ENCODE measurements at places on chromosomes 7 and 10. TPM values are rescaled to one million over a fixed set of nuclear protein-coding genes. Genes with fewer than 3 reads are reported as not detected.

DNA sequence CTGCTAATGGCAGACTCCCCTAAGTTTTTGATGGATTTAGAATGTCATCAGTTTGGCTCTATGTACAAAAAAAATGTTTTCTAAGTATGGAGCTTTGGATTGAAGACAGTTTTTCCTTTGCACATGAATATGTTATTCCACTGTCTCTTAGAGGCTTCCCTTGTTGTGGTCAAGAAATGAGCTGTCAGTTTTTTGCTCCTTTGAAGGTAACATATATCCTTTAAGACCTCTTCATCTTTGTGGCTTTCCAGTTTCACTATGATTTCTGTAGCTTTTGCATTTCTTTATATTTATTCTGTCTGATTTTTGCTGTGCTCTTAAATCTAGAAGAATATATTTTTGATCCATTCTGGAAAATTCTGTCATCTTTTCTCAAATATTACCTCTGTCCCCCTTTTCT lies 15.8 kb upstream of the ODAD2 start:
- no peak for DNase-seq
- H3K27ac ChIP-seq, result no peak overlapping the region

GRCh38 chr10:70853038-70853437 lies 35.3 kb downstream of the PCBD1 start:
- H3K27me3 ChIP-seq, result no peaks in the 10 kb centered on the region
- H3K4me3 ChIP-seq, result no peak overlapping the region
- no peak overlapping the region for H3K27ac ChIP-seq

- no peak overlapping the region for H3K27ac ChIP-seq
- H3K36me3 ChIP-seq, result no peaks in the 10 kb centered on the region
- peaks cover 25% of the 10 kb centered on the region for H3K4me1 ChIP-seq
These were observed 26.4 kb upstream of the ADO start for GRCh38 chr10:62778125-62778524.

- H3K4me3 ChIP-seq, result no peak overlapping the region
- H3K36me3 ChIP-seq, result no peaks in the 10 kb centered on the region
- no peaks in the 10 kb centered on the region for H3K27me3 ChIP-seq
- DNase-seq, result no peak
- no peak overlapping the region for H3K27ac ChIP-seq
- H3K4me1 ChIP-seq, result no peaks in the 10 kb centered on the region
These were observed 145.1 kb downstream of the NRP1 start for GRCh38 chr10:33189363-33189762.

PKD2L1 gene
- not detected for total RNA-seq

GRCh38 chr7:50121286-50121685 lies 28.2 kb upstream of the ZPBP start:
- peak; percentile 56 for DNase-seq
- H3K4me3 ChIP-seq, result no peak overlapping the region
- H3K27me3 ChIP-seq, result no peaks in the 10 kb centered on the region
- peaks cover 20% of the 10 kb centered on the region for H3K4me1 ChIP-seq

DNA sequence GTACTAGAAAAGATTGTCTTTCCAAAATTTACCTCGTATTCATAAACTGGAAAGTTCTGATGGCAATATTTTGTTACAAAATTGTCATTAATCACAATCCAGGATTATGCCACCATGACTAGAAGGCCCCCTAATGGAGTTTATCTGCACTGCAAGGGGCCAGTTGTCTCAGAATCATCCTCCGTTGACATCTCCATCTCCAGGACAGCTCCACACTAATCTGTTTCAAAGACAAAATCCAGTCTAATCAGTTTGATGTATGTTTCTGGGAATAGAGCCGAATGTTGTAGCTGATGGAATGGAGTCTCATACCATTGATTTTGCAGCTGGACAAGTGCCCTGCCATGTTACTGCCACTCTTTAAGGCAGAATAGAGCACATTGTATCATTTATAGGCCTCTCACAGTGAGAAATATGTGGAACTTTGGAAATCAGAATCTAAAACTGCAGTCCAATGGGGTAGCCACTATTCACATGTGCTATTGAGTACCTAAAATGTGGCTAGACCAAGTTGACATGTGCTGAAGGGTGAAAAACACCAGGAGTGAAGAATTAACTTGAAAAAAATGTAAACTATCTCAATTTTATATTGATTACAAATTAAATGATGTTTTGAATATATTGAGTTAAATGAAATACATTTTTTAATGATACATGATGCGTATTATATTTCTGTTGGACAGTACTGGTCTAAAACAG lies 38.3 kb upstream of the TOMM7 start:
- no peak overlapping the region for H3K27ac ChIP-seq
- H3K4me1 ChIP-seq, result peaks cover 3% of the 10 kb centered on the region
- no peak overlapping the region for H3K4me3 ChIP-seq
- no peaks in the 10 kb centered on the region for H3K27me3 ChIP-seq
- H3K36me3 ChIP-seq, result no peaks in the 10 kb centered on the region
- peak; percentile 39 for DNase-seq

NOS3 gene
- 0.39 TPM for total RNA-seq

DGKI gene
- not detected for total RNA-seq

TMEM196 gene
- not detected for total RNA-seq

GRCh38 chr10:105611244-105611798 lies 970.2 kb downstream of the SORCS3 start:
- no peak overlapping the region for H3K27ac ChIP-seq
- no peaks in the 10 kb centered on the region for H3K27me3 ChIP-seq
- no peaks in the 10 kb centered on the region for H3K4me1 ChIP-seq
- no peak for DNase-seq
- no peaks in the 10 kb centered on the region for H3K36me3 ChIP-seq

GRCh38 chr10:110420401-110421193 lies 77.1 kb upstream of the DUSP5 start:
- no peak overlapping the region for H3K27ac ChIP-seq
- H3K4me3 ChIP-seq, result no peak overlapping the region
- no peaks in the 10 kb centered on the region for H3K27me3 ChIP-seq
- no peaks in the 10 kb centered on the region for H3K36me3 ChIP-seq
- H3K4me1 ChIP-seq, result peaks cover 37% of the 10 kb centered on the region
- DNase-seq, result no peak

- no peaks in the 10 kb centered on the region for H3K27me3 ChIP-seq
- no peaks in the 10 kb centered on the region for H3K4me1 ChIP-seq
- no peak overlapping the region for H3K4me3 ChIP-seq
- DNase-seq, result no peak
- no peaks in the 10 kb centered on the region for H3K36me3 ChIP-seq
- H3K27ac ChIP-seq, result no peak overlapping the region
These were observed 184.8 kb downstream of the NPSR1 start for GRCh38 chr7:34842782-34843181.

GRCh38 chr7:10908600-10908999 lies 65.1 kb upstream of the PHF14 start:
- no peaks in the 10 kb centered on the region for H3K36me3 ChIP-seq
- H3K4me1 ChIP-seq, result no peaks in the 10 kb centered on the region
- no peak overlapping the region for H3K4me3 ChIP-seq
- no peak overlapping the region for H3K27ac ChIP-seq
- DNase-seq, result no peak

- H3K27ac ChIP-seq, result no peak overlapping the region
- H3K4me1 ChIP-seq, result peaks cover 61% of the 10 kb centered on the region
- DNase-seq, result peak; percentile 11
- H3K27me3 ChIP-seq, result peaks cover 57% of the 10 kb centered on the region
These were observed 2.6 kb downstream of the HOXA9 start for GRCh38 chr7:27162561-27163287.

GNAT3 gene
- total RNA-seq, result not detected

DNA sequence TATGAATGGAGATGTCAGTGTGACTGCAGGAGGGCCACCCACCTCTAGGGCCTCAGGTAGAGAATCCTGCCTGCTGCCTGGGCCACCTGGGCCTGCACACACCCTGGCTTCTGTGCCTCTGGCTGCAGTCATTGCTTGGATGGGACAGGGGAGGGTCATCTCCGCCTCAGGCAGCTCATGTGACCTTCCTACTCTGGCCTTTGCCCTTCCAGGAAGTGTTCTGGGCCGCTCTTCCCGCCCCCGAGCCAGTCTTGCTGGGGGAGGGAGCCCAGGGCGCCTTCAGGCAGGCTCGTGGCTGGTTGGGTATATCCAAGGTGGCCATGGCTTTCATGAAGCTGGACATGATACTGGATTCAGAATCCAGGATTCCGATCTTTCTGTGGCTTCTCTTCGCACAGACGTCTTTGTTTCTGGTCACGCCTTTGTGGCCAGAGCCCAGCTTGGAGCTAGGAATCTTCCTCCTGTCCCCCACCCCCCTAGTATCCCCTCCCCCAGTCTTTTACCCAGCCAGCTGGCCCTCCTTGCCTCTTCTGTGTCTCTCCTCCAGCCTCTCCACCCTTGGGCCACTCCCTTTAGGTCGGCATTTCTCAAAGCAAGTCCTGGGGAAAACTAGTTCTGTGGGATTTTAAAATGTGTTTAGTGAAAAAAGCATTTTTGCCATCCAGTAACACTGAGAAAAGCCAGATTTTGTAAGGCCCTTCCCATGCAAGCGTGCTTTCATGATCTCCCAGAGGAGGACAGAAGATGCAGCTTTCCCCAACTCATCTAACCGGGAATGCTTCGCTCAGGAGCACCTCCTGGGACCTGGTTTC lies 119.6 kb downstream of the ZMIZ1 start:
- H3K4me3 ChIP-seq, result no peak overlapping the region
- H3K4me1 ChIP-seq, result no peaks in the 10 kb centered on the region
- no peaks in the 10 kb centered on the region for H3K36me3 ChIP-seq
- peaks cover 2% of the 10 kb centered on the region for H3K27me3 ChIP-seq
- no peak for DNase-seq

THNSL1 gene
- total RNA-seq, result 4.9 TPM

PNLIP gene
- not detected for total RNA-seq

DNA sequence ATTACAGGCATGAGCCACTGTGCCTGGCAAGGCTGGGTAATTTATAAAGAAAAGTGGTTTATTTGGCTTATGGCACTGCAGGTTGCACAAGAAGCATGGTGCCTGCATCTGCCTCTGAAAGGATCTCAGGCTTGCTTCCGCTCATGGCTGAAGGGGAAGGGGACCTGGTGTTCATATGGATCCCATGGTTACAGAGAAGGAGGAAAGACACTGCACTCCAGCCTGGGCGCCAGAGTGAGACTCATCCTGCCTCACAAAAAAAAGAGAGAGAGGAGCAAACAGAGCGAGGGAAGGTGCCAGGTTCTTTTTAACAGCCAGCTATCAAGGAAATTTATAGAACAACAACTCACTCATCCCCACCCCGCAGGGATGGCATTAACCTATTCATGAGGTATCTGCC lies 36.2 kb downstream of the HIP1 start:
- no peaks in the 10 kb centered on the region for H3K27me3 ChIP-seq
- H3K36me3 ChIP-seq, result no peaks in the 10 kb centered on the region
- no peak overlapping the region for H3K4me3 ChIP-seq
- no peak for DNase-seq
- H3K4me1 ChIP-seq, result peaks cover 7% of the 10 kb centered on the region
- no peak overlapping the region for H3K27ac ChIP-seq

DNA sequence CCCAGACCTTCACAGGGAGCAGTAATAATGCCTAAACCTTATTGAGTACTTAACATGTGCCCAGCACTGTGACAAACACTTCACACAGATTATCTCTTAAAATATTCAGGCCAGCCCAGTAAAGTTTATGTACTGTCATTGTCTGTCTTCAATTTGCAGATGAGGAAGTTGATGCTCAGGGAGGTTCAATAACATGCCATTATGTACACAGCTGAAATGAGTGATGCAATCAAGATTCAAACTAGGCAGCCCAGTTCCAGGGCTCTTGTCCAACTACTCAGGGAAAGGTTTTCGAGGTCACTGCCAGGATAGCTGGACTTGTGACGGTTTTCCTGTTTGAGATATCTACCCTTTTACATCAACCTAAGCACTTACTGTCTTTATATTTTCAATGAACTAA lies 56.1 kb downstream of the AUTS2 start:
- peaks cover 24% of the 10 kb centered on the region for H3K4me1 ChIP-seq
- H3K36me3 ChIP-seq, result no peaks in the 10 kb centered on the region
- H3K27ac ChIP-seq, result no peak overlapping the region
- no peak for DNase-seq
- H3K4me3 ChIP-seq, result no peak overlapping the region

ITIH5 gene
- not detected for total RNA-seq

GRCh38 chr7:31234836-31235605 lies 105.5 kb downstream of the NEUROD6 start:
- no peak overlapping the region for H3K27ac ChIP-seq
- H3K36me3 ChIP-seq, result no peaks in the 10 kb centered on the region
- no peak for DNase-seq
- no peaks in the 10 kb centered on the region for H3K27me3 ChIP-seq

GRCh38 chr7:88635149-88635548 lies 124.4 kb upstream of the ZNF804B start:
- H3K4me3 ChIP-seq, result no peak overlapping the region
- DNase-seq, result no peak
- H3K36me3 ChIP-seq, result no peaks in the 10 kb centered on the region
- H3K27me3 ChIP-seq, result no peaks in the 10 kb centered on the region
- no peaks in the 10 kb centered on the region for H3K4me1 ChIP-seq
- no peak overlapping the region for H3K27ac ChIP-seq

- H3K36me3 ChIP-seq, result no peaks in the 10 kb centered on the region
- no peaks in the 10 kb centered on the region for H3K27me3 ChIP-seq
- no peak overlapping the region for H3K4me3 ChIP-seq
- H3K27ac ChIP-seq, result no peak overlapping the region
These were observed 454.4 kb downstream of the AUTS2 start for GRCh38 chr7:70052691-70053090.

MSANTD7 gene
- 12.9 TPM for total RNA-seq

DNA sequence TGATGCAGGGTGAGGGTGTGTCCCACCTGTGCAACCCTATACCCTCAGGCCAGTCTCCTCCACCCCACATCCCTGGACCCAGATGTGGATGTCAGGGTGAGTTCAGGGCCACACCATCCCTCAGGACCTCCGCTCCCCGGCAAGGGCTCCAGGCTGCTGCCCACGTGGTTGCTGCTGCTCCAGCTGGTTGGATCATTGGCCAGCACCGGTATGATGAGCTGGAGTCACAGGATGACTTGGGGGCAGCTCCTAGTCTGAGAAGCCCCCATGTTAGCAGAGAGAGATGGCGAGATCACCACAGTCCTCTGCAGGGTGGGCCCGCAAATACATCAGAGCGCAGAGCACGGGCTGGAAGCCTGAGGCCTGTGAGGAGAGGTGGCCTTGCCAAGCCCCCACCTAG lies 103.3 kb upstream of the GDF10 start:
- H3K27ac ChIP-seq, result no peak overlapping the region
- DNase-seq, result no peak
- H3K27me3 ChIP-seq, result no peaks in the 10 kb centered on the region
- H3K4me3 ChIP-seq, result no peak overlapping the region
- H3K4me1 ChIP-seq, result no peaks in the 10 kb centered on the region

Data from B cell (primary cell).